ENCODE measurements at places on chromosomes 11 and 22. TPM values are rescaled to one million over a fixed set of nuclear protein-coding genes. Genes with fewer than 3 reads are reported as not detected.

DNA sequence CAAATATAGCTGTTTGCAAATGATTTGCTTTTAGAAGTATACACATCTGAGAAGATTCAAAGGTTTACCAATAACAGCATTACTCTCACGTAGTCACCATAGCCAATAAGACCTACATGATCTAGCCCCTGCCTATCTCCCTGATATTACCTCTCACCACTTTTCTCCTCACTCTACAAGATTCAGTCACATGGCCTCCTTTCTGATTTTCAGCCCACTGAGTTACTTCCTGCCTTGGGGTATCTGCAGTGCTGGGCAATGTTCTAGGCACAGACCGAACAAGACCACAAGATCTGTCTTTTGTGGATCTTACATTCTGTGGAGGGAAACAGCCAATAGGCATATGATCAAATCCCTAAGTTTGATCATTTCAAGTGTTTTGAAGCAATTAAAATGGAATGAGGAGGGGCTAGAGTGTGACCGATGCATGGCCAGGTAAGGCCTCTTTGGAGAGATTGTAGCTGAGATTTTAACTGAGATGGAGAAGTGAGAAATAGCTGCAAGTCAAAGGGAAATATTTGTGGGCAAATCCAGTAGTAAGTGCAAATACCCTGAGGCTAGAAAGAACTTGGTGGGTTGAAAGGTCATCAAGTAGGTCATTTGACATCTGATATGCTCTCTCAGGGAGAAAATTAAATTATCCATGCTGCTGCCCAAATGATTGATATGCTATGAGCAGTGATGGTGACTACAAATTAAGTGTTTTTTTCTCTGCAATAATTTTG, 43.1 kb downstream of the ARL14EP start:
- DNase-seq = no peak

DNA sequence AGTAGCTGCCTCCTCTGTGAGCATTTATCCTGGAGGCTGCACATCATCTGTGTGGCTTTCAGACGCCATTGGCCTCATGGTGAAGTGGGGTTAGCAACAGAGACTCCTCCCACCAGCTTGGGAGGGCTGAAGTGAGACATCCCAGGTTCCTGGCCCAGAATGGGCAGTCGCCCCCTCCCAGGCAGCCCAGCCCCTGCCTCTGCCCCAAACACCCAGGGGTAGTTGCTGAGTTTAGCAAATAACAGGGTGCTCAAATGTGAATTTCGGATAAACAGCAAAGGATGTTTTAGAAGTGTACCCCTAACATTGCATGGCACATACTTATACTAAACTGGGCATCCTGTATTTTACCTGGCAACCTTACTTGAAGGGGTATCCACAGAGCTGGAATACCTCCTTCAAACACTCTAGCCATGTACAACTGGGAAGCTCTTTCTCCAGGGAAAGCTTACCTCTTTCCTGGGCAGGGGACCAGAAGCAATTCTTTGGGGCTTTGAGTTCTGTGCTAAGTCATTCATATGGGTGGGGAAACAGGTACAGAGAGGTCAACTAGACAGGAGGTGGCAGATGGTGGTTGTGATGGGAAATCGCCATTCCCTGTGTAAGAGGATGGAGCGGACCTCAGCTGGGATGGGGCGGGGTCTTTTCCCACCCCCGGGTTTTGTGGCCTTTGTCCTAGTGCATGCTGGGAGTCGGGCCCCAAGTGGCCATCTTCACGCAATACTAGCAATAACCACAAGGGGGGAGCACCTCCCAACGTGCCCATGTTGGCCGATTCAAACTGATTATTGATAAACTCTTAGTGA, 19.3 kb downstream of the MTFP1 start:
- DNase-seq = no peak

DNA sequence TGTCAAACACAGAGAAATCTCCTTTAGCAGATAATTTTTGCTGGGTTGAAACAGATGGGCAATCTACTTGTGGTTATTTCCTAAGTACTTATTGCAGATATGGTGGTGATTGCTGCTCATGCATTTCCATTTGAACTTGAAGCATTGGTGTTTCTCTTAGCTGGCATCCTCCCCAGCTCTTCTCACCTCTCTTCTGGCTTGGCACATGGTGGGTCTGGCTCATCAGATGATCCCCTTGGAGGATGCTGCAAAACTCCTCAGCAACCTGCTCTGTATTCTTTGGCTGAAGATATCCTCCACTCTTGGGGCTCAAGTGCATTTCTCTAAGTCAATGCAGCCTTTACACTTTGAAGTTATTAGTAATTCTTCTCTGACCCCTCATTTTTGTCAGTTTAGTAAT, 87.3 kb upstream of the MYO18B start:
- DNase-seq = no peak

DNA sequence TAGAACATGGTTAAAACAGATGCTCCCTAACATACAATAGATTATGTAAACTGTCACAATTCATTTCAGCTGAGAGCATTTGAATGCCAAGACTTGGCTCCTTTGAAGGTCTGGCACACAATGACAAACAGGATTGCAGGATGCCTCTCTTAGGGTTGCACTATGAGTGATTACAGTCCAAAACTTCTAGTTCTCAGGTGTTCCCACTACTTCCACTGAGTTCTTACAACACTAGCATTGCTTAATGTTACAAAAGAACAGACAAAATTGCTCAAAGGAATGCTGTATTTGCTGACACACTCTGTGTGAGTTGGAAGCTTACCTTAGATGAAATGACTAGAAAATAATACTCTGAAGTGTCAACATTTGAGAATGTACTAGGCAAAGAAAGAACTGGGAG, 2413.8 kb upstream of the RAG2 start:
- DNase-seq = no peak

The PAMR1 gene
- total RNA-seq = 19.7 TPM

The PGR gene
- 10.7 TPM for total RNA-seq

All from sigmoid colon (tissue), 7 donors.